ENCODE measurements at places on chromosomes 7 and 10. TPM values are rescaled to one million over a fixed set of nuclear protein-coding genes. Genes with fewer than 3 reads are reported as not detected.

Gene NCF1
- total RNA-seq, result 1.8 TPM

Gene PPP1R17
- total RNA-seq, result not detected

DNA sequence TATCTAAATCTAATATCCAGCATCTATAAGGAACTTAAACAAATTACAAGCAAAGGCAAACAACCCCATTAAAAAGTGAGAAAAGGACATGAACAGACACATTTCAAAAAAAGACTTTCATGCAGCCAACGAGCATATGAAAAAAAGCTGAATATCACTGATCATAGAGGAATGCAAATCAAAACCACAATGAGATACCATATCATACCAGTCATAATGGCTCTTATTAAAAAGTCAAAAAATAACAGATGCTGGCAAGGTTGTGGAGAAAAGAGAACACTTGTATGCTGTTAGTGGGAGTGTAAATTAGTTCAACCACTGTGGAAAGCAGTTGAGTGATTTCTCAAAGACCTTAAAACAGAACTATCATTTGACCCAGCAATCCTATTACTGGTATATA, 334.4 kb upstream of the CACNA2D1 start:
- no peak for DNase-seq

DNA sequence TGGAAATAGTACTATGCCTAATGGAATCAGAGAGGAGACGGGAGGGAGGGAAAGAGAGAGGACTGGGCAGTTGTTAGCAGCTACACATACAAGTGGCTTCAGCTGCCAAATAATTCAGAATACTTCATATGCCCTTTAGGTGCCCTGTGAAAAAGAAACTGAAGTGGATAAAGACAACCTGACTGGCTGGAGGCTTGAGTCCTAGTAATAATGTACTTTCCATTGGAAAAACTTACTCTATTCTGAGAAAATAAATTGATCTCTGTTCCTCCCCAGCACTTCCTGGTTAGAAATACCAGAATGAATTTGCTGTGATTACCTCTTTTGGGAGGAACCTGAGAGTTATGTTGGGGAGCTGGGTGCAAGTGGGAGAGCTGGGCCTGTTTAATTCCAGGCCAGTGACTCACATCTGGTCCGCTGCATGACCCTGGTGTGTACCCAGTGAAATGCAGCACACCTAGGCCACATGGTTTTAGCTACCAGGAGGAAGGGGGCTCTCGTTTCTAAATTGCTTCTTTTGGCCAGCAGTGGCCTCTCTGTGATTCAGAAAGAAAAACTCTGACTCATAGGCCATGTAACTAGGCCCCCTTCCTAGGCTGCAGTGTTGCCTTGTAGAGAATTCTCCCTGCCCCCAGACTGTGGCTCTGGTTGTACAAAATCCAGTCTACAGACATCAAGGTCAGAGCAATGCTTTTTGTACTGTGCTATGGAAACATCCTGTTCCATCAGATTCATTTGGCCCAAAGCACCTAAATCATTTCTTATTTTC, 6.5 kb downstream of the AGFG2 start:
- DNase-seq, result peak; percentile 87

DNA sequence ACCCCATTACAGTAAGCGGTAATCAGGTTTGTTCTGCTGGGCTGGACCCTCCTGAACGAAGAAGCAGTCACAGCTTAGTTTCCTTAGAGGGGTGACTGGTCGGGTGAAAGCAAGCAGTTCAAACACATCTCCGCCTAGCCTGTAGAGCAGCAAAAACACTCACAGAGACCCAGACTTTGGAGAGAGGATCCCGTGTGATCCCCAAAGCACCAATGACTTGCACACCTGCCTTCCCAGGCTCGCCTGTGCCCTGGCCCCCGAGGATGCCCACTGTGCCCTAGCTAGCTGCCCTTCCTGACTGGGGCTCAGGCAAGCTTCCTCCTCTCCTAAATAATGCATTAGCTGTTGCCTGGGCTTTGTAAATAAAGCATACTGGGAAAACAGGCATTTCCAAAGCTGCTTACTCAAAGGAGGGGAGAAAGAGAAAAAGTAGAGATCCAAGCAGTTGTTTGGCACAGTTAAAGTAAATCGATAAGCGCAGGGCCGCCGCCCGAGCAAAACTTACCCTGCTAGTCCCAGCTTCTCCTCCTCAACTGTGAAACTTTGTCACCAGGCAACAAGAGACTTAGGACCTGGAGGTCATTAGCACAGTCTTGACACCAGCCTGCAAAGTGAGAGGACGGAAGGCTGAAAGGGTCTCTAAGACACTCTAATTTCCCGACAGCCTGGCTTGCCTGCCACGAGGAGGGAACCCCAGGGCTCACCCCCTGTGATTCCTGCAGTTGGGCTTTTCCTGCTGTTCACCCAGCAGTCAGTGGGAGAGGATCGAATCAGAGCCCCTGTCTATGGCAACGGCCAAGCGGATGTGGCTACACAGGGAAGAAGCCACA, 4.8 kb downstream of the LRRC18 start:
- DNase-seq, result no peak

- DNase-seq, result peak; percentile 79
Measured at GRCh38 chr10:21732067-21732772, 198.2 kb downstream of the MLLT10 start.

- DNase-seq, result no peak
Measured at GRCh38 chr7:4406288-4407058, 275.6 kb upstream of the FOXK1 start.

Data from adrenal gland (tissue), 19 donors.